Activated CD4-positive, alpha-beta memory T cell treated with anti-CD3 and anti-CD28 coated beads for 36 hours (primary cell): ENCODE measurements at places on chromosomes 4 and X.
A peak's percentile ranks its signal among the peaks of the same experiment; 100 is the strongest.

DNA sequence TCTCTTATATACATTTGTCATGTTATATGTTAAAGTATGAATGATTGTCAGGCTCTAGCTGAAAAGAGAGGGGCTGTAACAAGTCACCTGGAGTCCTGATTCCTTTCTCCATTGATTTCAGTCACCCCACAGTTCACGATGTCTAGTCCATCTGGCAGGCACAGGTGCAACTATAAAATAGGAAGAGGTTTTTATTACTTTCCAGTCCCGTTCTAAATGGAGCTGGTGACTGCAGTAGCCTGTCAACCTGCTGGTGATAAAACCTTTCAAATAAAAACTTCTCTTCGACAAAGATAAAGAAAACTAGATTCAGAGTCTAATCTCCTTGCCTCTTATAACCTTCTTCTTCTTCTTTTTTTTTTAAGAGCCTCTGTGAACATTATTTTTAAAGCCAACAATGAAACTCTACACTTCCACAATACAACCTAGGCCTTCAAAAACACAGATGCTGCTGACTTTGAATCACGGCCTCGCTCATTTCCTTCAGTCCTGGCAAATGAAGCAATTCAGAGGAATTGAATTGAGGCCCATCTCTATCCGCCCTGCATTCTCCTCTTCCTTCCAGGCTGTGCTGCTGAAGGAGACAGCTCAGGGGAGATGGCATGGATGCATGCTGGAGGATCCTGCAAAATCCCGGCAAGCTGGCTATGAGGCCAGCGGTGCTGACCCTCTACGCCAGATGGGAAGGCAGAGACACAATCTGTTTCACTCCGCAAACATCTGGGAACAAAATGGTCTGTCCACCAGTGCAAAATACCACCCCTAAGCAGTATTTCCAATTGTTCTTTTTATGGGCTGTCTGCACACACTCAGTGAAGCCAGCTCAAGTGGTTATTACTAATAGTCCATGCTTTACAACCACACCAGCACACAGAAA is 27.3 kb upstream of the CDKN2AIP start:
- no peaks in the 10 kb centered on the region for H3K36me3 ChIP-seq
- H3K27me3 ChIP-seq = no peaks in the 10 kb centered on the region
- H3K4me1 ChIP-seq = no peaks in the 10 kb centered on the region

DNA sequence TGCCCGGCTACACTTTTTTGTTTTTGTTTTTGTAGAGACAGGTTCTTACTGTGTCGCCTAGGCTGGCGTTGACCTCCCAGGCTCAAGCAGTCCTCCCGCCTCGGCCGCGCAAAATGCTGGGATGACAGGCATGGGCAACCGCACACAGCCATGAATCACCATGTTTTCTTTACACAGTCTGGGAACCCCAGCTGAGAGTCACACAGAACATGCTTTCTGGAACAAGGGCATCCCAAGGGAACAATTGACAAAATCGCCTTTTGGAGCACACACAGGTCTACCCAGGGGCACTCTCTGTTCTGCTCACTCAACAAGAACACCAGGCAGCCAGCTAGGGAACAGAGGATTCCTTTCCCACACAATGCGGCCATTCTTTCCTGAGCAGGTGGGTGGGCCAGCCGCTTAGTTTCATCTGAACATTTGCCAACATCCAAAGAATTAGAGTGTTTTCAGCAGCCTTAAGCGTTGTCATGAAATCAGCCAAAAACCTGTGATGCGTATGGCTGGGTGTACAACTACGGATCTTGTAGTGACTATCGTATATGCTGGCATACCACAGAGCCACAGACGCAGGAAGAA is 15.7 kb downstream of the PRKX start:
- no peak overlapping the region for H3K4me3 ChIP-seq
- no peak for DNase-seq
- H3K27ac ChIP-seq = peak overlapping the region; percentile 42

DNA sequence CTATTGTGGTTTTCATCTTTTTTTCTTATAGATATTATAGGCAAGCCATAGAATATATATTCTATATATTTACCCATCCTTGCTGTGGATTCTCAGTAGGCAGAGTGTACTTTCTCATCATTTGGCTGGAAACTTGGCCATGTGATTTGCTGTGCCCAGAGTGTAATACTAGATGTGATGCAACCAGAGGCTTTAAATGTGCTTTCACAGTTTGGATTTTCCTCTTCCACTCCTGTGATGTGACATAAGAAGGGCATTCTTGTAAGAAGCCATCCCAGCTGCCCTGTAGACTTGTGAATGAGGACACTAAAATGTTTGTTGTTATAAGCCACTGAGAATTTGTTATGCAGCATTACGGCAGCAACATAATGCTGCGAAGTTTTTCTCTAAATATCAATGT is 10.4 kb upstream of the HPGDS start:
- H3K27ac ChIP-seq = no peak overlapping the region
- DNase-seq = no peak
- peaks cover 17% of the 10 kb centered on the region for H3K4me1 ChIP-seq

DNA sequence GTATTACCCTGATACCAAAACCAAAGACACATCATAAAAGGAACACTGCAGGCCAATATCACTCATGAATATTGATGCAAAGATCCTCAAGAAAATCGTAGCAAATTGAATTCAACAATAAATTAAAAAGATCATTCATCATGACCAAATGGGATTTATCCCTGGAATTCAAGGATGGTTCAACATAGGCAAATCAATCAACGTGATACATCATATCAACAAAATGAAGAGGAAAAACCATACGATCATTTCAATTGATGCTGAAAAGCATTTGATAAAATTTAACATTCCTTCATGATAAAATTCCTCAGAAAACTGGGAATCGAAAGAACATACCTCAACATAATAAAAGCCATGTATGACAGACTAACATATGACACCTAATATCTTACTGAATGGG is 52.7 kb upstream of the STARD8 start:
- H3K4me1 ChIP-seq = no peaks in the 10 kb centered on the region
- no peaks in the 10 kb centered on the region for H3K36me3 ChIP-seq

DNA sequence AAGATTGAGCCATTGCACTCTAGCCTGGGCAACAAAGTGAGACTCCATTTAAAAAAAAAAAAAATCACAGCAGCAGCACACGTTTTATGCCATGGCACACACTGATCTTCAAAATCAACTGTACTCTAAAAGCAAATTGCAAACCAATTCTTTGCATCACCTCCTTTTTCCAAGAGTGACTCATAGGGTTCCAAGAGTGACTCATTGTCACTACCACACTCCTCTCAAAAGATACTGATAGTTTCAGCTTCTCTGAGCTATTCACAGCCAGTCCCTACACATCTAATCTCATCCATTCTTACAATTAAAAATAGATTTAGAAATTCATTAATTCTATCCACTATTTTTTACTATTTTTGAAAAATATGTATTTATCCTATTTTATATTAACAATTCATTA is 1494.9 kb upstream of the AGA start:
- H3K27ac ChIP-seq = no peak overlapping the region
- no peak overlapping the region for H3K4me3 ChIP-seq
- no peaks in the 10 kb centered on the region for H3K4me1 ChIP-seq
- no peaks in the 10 kb centered on the region for H3K27me3 ChIP-seq
- H3K36me3 ChIP-seq = no peaks in the 10 kb centered on the region

DNA sequence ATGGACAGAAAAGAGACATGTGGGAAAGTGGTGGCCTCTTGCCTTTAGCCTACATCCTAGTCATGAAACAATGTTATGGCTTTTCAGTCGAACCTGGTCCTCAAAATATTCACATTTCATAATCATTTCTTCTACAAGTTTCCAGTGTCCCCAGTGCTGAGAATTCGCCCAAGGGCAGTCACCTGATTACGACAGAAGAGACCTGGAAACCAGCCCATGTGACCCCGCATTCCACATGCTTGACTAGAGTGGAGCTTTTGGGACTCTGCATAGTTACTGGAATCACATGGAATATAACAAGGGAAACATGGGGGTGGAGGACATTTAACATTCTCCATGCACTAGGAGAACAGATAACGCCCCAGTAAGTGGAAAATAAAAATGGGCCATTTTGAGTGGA is 100.1 kb downstream of the PPARGC1A start:
- H3K4me3 ChIP-seq = no peak overlapping the region
- no peaks in the 10 kb centered on the region for H3K27me3 ChIP-seq
- H3K27ac ChIP-seq = no peak overlapping the region
- no peaks in the 10 kb centered on the region for H3K4me1 ChIP-seq
- no peak for DNase-seq

DNA sequence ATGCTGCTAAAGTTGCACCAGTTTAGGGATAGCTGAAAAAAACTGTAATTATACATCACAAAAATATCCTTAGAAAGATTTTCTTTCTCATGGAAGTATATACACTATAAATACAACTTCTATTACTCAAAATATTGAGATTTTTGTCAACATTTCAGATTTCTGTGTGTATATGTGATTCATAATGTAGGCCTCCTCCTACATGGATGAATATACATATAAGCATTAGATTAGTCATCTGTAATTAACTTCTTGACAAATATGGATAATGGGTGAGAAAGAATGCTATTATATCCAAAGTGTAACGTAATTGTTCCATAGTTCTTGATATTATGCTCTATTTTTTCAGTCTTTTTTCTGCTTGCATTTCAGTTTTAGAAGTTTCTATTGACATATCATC is 124.9 kb downstream of the CBLL2 start:
- no peak for DNase-seq
- no peak overlapping the region for H3K4me3 ChIP-seq

GRCh38 chr4:186958726-186959350 is 235.2 kb upstream of the FAT1 start:
- DNase-seq = no peak
- no peak overlapping the region for H3K27ac ChIP-seq
- H3K36me3 ChIP-seq = no peaks in the 10 kb centered on the region
- H3K27me3 ChIP-seq = no peaks in the 10 kb centered on the region
- H3K4me1 ChIP-seq = no peaks in the 10 kb centered on the region

GRCh38 chr4:146238107-146238506 is 23.8 kb downstream of the REELD1 start:
- H3K27me3 ChIP-seq = peaks cover 2% of the 10 kb centered on the region
- H3K4me1 ChIP-seq = peaks cover 10% of the 10 kb centered on the region
- no peak overlapping the region for H3K27ac ChIP-seq
- no peak for DNase-seq
- no peak overlapping the region for H3K4me3 ChIP-seq

GRCh38 chr4:122458625-122459024 is 2.1 kb upstream of the IL2 start:
- H3K4me3 ChIP-seq = peak overlapping the region; percentile 71
- peaks cover 24% of the 10 kb centered on the region for H3K36me3 ChIP-seq
- peak; percentile 75 for DNase-seq
- H3K27ac ChIP-seq = peak overlapping the region; percentile 97

DNA sequence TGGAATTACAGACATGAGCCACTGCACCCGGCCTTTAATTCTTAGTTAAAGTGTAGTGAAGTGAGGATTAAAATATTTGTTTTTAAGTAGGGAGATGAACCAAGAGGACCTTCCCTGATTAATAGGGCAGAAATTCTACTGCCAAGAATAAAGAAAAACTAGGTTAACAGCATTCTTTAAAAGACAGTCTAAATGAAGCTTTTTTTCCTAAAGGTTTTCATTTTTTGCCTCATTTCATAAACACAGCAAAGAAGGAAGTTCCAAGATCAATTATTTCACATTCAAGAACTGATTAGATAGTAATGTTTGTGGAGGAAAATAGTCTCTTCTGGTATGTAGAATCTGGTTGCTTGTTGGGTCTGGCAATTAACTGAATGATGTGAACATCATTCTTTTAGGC is 112.1 kb upstream of the ARSJ start:
- no peaks in the 10 kb centered on the region for H3K4me1 ChIP-seq
- no peak overlapping the region for H3K4me3 ChIP-seq
- no peaks in the 10 kb centered on the region for H3K36me3 ChIP-seq

DNA sequence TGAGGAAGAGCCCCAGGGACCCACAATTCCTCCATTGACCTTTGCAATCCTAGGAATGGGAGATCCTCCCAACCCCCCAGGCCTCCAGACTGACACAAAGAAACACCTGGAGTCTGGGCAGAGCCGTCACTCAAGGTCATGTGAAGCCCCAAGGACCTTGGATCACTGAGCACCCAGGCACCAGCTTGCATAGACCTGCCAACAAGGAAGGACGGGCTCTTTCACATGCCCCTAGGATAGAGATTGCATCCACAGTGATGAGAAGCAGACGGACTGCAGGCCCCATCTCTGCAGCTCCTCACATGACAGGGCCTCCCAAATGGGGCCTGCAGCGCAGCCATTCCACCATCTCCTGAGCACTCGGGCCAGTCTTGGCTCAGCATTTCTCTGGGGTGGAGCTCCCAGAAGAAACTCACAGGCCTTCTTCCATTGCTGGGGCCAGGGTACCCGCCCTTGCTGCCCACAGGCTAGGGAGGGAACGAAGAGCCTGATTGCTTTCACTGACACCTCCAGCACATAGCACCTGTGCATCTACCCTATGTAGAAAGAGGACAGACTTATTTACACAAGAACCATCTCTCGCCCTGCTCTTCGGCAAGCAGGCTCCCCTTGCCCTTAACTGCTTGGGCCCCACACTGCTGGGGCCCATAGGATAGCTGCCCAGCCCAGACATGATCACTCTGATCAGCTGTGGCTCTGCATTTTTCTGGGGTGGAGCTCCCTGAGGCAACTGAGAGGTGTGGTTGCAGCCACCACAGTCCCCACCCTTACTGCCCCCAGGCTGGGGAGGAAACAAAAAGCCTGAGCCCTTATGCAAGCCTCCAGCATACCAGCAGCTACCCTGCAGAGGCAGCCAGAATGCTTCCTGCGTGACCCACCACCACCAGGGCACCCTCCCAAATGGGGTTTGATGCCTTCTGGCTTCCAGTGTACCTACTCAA is 185.7 kb upstream of the ZCCHC13 start:
- H3K27ac ChIP-seq = no peak overlapping the region
- no peaks in the 10 kb centered on the region for H3K36me3 ChIP-seq
- DNase-seq = no peak
- no peak overlapping the region for H3K4me3 ChIP-seq
